ENCODE measurements at places on chromosomes 13 and 19.

- no peak for DNase-seq
Measured at GRCh38 chr13:68872338-68872737, 1235.3 kb upstream of the ATXN8OS start.

- DNase-seq: no peak
Measured at GRCh38 chr13:63149375-63149774, 1733.7 kb upstream of the PCDH20 start.

DNA sequence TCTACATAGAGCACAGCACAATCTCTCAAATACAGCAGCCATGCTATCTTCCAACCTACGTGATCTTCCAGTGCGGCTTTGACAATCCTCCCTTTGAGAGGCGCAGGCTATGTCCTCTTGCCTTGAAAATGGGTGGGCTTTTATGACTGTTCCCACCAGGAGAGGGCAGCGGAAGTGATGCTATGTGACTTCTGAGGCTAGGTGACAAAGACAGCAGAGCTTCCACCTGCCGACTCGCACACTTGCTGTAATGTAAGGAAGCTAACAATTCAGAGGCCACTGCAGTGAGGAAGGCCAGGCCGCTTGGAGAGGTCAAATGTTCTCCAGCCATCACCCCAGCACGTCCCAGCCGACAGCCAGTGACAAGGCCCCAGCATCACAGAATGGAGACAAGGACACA lies 65.8 kb downstream of the MRPL57 start:
- DNase-seq: peak; percentile 63

- DNase-seq: peak; percentile 54
Measured at GRCh38 chr13:42354241-42355091, 82.5 kb downstream of the AKAP11 start.

DNA sequence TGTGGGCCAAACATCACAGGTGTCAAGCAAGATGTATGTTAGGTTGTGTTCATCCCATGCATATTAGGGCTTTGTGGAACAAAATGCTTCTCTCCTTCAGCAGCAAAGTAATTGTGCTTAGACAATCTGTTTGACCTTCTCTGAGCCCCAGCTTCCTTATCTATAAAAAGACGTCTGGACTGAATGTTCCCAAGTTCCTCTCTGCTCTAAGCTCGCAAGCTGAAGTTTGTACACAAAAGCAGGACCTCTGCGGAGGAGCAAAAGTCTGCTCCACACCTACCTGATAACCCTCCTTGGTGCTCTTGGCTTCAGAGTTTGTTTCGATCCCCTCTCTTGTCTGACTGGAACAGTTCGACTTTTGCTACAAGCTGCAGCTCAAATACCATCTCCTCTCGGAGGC lies 95.7 kb upstream of the UBL3 start:
- no peak for DNase-seq

DNA sequence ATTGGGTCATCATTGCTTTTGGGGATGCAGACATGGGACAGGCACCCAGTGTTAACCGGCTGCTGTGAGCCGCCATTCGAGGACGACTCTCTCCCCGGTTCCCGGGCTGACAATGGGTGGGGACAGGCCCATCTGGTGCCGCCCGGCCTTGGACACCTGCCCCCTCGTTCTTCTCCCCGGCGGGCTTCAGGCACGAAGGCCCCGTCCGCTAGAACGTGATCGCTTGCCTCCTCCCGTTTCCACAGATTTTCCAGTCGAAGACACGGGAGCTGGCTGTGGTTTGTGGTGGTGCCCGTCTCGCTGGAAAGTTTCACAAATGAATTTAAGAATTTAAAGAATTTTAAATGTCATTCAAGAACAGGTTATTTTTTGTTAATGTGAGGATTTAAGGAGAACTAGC lies 2.0 kb downstream of the PALM start:
- no peak for DNase-seq

DNA sequence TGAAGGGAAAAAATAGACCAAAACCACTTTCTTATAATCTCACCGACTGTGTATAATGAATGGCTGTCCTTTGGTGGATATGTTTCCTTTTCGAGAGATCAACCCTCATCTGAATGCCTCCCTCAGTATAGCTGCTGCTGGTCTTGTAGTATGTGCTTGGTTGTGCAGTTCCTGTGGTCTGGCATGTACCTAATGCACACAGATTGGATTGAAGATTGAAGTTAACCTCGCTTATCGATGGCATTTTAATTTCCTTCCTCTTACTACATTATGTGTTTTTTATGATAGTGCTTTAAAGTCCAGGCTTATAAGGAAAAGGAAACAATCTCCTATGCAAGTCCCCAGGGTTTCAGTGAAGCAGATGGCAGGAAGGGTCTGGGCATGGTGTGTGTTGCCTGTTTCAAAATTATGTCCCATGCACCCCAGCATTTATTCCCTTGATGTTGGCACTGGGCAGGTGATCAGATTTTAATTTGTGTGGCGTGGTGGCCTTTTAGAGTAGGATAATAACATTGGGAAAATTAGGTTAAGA lies 334.1 kb downstream of the SHISA2 start:
- DNase-seq: no peak

DNA sequence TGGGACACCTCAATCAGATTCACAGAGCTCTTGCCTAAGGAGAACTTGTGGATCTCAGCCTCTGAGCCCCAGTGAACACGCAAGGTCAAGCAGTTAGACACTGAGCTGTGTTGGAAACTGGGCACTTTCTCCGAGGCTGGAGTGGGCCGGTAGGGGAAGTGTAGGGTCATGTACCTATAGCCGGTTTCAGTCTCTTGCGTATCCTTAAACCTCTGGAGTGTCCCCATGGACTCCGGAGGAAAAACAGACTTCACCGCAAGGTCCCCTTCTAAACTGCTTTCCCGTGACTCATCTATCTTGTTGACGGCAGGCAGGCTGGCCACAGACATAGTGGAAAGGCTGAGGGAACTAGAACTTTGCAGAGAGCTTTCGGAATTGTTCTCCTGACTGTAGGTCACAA lies 11.3 kb downstream of the IQCN start:
- DNase-seq: no peak

DNA sequence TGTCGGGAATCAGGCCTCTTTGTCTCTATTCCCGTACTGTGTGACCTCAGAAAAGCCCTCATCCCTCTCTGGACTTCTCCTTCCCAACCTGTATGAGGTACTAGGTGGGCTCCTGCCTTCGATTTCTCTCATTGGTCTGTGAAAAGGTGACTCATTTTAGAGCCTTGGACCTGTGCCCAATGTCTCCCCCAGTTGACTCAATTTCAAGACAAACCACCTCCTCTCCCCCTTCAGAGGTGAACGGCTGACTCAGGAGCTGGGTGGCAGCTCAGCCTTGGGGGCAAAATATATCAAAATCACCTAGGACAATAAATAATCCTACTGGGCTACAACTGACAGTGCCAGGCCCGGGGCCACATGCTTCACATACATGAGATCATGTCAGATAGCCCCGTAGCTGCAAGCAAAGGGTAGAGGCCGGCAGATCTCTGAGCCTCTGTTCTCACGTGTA lies 630 bp downstream of the COQ8B start:
- no peak for DNase-seq
